CD8-positive, alpha-beta memory T cell (primary cell): ENCODE measurements at places on chromosomes 6 and 20. TPM values are rescaled to one million over a fixed set of nuclear protein-coding genes. Genes with fewer than 3 reads are reported as not detected.

Gene PROKR2
- total RNA-seq = 0.18 TPM

GRCh38 chr20:61963149-61963548 lies 102.5 kb downstream of the TAF4 start:
- DNase-seq = no peak
- H3K4me1 ChIP-seq = no peaks in the 10 kb centered on the region
- peaks cover 9% of the 10 kb centered on the region for H3K27me3 ChIP-seq
- no peak overlapping the region for H3K27ac ChIP-seq
- no peaks in the 10 kb centered on the region for H3K36me3 ChIP-seq
- H3K4me3 ChIP-seq = no peak overlapping the region

GRCh38 chr20:32556312-32557184 lies 28.6 kb downstream of the NOL4L start:
- peaks cover 53% of the 10 kb centered on the region for H3K4me1 ChIP-seq
- no peak for DNase-seq
- no peak overlapping the region for H3K4me3 ChIP-seq
- no peaks in the 10 kb centered on the region for H3K27me3 ChIP-seq

Gene ENPP4
- total RNA-seq = 13.0 TPM
